ENCODE measurements at places on chromosomes 7 and 10.

GRCh38 chr7:82562716-82563404 lies 119.3 kb upstream of the CACNA2D1 start:
- no peak for DNase-seq

- DNase-seq = no peak
These were observed 43.7 kb upstream of the TSPAN33 start for GRCh38 chr7:129100827-129101166.

GRCh38 chr10:78889536-78890063 lies 179.2 kb upstream of the ZMIZ1 start:
- DNase-seq = no peak

DNA sequence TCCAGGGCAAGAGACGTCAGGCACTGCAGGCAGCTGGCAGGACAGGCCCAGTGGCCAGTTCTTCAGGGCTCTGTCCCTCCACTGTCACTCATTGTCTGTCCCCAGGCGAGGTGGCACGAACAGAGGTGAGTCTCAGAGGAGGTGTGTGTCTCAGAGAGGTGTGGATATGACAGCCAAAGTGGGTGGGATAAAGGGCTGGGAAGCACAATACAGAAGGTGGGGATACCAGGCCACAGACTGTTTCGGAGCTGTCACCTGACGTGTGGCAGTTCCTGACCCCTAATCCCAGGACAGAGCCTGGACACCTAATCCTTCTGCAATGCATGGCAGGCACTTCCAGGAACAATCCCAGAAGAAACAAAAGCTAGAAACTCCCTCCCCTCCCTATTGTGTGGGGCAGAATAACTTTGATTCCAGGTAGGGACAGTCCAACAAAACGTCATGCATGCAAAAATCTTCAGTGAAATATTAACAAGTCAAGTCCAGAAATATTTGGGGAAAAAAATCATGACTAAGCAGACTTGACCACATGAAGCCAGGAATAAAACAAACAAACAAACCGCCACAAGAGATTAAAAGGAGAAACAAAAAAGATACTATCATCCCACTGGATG lies 11.6 kb downstream of the KLRG2 start:
- DNase-seq = no peak

DNA sequence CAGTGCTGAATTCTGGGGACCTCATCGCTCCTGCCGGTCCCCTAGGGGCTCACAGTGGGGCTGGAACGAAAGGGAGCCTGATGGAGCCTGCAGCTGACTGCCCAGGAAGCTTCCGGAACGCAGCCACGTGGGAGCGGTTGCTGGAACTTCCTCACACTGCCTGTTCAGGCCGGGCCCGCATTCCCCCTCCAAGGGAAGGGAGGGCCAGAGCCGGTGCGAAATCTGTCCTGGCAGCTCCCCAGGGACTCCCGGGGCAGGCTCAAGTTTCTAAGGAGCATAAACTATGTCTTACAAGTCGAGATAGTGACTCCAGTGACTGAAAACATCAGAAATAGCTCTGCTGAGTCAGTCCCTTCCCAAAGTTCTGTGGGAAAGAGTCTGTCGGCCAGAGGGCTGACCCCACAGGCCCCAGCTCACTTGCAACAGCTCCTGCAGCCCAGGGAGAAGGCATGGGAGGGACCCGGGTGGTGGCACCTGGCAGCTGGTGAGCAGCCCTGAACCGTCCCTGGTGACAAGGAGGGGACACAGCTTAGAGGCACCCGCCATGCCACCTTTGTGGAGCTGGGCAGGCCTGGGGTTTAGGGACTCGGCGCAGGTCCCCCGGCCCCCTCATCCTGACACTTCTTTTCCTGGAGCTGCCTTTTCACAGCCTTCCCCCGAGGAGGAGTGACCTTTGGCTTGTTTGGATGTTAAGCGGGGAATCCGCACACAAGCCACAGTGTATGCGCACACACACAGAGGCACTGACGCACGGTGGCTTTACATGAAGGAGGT lies 47.6 kb downstream of the PDGFA start:
- no peak for DNase-seq

DNA sequence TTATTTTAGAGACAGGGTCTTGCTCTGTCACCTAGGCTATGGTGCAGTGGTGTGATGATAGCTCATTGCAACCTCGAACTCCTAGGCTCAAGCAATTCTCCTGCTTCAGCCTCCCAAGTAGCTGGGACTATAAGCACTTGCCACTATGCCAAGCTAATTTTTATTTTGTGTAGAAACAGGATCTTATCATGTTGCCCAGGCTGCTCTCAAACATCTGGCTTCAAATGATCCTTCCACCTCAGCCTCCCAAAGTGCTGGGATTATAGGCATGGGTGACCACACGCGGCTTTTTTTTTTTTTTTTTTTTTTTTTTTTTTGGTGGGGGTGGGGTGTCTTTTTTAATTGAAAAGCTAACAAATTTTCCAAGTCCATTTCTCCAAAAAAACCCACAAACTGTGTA lies 18.4 kb downstream of the HPS6 start:
- no peak for DNase-seq

GRCh38 chr7:157949711-157950110 lies 612.9 kb downstream of the DNAJB6 start:
- no peak for DNase-seq

GRCh38 chr10:72740528-72740927 lies 48.6 kb downstream of the MCU start:
- DNase-seq = no peak

DNA sequence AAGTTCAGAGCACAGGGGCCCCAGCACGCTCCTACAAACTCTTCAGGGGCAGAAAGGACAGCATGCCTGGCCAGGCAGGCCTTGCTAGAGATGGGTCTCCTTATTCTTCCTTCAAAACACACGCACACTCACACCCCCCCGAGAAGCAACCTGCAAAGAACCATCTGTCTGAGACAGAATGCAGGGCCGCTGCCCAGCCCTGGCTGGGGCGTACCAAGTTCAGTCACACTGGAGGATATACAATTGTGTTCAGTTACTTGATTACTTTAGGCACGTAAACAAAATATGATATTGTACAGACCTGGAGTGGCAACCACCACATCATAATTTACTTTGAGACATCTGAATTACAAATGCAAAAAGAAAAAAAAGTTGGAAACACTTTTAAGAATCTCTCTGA lies 5.7 kb downstream of the FAM53B start:
- no peak for DNase-seq

- DNase-seq = no peak
These were observed 6.3 kb upstream of the EMX2 start for GRCh38 chr10:117536072-117536865.

DNA sequence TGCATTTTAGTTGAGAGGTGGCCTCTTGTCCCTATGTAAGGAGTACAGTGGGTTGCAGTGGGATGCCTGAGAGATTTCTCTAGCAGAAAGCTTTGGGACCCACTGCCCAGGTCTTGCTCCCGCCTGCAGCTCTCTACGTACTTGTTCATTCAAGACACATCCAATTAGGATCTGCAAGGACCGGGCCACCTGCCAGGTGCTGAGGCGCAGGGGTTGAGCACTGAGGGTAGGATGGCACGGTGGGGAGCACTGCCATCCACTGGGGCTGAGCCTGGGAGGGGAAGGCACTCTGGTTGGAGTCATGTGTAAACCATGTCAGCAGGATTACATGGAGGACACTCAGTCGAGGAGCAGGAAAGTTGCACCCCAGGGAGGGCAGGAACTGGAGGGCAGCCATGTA lies 191.1 kb upstream of the GRB10 start:
- DNase-seq = no peak

GRCh38 chr10:44558521-44558920 lies 173.6 kb upstream of the CXCL12 start:
- DNase-seq = no peak

DNA sequence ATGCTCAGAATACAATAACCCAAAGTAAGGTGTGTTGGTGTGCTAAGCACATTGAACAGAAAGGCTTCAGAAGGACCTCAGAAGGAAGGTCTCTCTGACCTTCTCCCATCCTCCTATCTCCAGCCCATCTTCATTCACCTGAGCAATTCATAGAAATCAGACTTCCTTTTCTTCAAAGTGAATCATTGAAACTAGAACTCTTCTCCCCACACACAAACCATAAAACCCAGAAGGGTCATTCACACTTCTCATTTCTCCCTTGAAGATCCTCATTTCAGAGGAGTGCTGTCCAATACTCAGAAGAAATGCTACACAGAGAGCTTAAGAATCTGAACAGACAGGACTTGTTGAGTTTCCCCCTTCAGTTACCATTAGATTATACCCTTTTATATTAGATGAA lies 89.5 kb downstream of the VWDE start:
- no peak for DNase-seq
